Activated CD4-positive, alpha-beta T cell treated with anti-CD3 and anti-CD28 coated beads, Interleukin-2, amount 50 U/mL, for 1 hour (primary cell): ENCODE measurements at places on chromosomes 13 and 19.

DNA sequence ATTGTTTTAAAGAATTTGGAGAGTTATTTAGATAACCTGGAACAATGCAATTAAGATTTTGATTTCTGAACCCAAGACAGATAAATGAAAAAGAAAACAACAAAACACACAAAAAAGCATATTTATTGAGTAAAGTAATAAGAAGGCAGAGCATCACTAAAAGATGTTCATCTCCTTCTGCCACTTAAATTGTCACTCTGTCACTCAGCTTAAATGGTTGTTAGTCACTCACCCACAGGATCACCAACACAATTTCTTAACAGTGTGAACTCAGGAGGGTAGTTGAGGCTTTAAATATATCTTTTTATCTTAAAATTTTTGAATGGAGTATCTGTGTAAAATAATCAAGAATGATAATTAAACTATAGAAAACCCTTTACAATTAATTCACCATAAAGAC lies 1215.5 kb upstream of the PCDH20 start:
- no peak for DNase-seq

DNA sequence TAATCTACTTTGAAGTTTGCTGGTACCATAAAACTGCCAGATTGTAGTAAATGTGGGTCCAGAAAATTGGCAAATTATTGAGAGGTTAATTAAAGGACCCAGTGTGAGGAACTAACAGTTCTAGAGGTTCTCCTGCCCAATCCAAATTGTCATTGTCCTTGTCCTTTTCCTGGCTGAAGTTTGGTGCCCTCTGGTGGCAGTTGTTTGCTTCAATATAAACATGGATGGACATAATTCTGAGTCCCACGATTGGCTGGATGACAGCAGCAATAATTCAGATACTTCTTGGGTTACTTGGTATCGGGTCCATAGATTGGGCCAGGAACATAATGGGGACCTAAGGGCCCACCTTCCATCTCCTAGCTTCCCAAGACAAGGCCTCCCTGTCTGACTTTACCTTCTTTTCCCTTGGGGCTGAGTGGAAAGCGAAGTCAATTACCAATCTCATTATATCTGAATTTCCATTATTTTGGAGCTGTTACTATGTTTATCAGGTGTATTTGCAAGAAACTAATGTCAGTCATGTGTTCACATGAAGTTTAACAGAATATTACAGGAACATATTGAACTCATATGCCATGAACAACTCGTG lies 33.8 kb upstream of the GARRE1 start:
- peak; percentile 63 for DNase-seq

GRCh38 chr13:106083620-106084350 lies 451.7 kb downstream of the EFNB2 start:
- no peak for DNase-seq

DNA sequence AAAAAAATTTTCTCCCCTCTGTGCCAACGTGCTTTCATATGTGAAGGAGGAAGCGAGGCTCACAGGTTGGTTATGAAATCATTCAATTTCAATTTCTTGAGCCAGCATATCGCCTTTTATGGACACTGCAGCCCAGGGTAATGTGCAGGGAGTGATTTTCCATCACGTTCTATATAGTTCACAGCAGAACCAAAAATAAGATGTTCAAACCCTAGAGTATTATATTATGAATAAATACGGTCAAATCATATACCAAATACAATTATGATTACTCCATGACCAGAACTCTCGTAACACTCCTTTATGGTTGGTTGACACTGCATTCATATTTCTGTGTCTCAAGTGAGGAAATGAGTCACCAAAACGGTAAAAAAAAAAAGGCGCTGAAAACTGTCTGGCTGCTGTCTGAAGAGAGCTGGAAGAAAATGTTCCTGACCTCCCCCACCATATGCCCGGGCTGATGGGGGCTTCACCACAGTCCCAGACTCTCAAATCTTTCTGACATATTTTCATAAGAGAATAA lies 75.8 kb upstream of the UBAC2 start:
- DNase-seq: no peak

DNA sequence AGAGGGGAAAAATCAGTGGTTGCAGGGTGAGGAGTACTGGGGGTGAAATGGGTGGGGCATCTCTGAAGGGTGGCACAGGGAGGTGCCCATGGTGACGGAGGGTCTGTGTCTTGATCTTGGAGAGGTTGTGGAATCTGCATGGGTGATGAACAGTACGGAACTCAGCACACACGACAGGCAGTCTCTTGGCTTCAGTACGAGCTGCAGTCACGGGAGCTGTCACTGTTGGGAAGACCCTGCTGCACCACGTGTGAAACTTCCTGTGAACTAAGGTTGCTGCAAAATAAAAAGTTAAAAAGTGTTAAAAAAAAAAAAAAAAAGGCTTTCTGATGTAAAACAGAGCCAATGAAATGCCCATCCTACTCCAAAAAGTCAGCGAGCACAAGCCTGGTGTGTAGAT lies 34.3 kb downstream of the TEX29 start:
- no peak for DNase-seq
